ENCODE measurements at places on chromosomes 7 and 10.

- DNase-seq: peak; percentile 72
Observed at GRCh38 chr10:7258948-7259523, 151.8 kb downstream of the SFMBT2 start.

GRCh38 chr10:74011017-74011416 lies 13.1 kb downstream of the VCL start:
- DNase-seq: no peak

DNA sequence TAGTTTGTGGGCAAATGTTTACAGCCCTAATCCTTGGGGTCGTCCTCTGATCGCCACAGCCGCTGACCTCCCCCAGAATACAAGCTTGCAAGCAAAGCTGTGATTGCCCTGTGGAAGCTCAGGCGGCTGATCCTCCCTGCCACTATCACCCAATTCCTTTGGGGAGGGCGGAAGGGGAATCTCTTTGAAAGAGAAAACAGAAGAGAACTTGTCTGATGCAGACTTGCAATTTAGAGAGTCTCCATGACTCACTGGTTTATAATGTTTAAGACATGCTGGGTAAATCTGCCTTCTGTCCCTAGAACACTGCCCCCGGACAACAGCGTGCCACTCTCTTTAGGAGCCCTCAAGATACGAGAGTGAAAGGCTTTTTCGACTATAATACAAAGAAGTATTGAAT lies 75.5 kb downstream of the NRP1 start:
- DNase-seq: no peak

GRCh38 chr7:54728411-54728810 lies 30.6 kb downstream of the SEC61G start:
- DNase-seq: no peak

- no peak for DNase-seq
Observed at GRCh38 chr7:138434597-138435019, 25.5 kb upstream of the TRIM24 start.

DNA sequence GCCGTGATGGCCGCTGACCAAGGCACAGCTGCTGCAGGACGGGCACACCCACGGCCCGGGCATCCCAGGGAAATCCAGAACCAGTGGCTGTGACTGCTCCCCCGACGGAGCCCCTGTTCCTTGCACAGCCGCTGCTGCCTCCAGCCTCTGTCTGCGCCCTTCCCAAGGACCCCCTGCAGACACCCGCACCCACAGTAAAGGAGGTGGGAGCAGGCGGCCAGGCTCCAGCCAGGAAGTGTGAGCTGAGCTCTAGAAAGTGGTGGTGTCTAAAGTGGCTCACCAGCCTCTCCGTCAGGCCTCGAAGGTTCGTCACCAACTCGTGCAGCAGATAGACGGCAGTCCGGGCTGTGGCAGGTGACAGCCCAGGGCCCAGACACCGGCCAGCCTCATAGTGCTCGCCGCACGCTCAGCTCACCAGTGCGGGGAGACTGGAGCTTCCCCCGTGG lies 306.7 kb downstream of the DNAJB6 start:
- no peak for DNase-seq

DNA sequence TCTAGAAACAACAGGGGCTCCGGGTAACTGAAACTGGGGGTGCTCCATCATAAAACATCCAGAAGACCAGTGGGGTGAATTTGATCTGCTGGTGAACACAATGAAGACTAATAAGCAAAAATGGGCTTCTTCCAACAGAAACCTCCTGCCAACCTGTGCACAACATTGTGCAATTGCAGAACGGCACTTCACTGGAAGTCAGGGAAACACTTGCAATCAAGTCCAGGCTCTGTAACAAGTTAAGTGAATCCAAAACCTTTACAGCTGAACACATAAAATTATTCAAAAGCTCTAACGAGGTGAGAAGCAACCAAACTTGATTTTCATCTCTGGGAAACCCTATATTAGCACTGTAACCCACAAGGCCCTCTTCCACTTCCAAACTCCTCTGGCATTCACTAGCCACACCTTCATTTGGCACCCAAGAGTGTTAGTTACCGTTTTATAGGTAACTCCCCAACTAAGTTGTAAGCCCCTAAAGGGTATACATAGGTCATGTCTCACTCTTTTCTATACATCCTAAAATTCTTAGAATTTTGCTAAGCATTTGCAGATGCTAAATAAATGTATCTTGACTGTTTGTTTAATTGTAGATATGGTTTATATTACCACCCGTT lies 22.0 kb downstream of the IMMP2L start:
- no peak for DNase-seq

DNA sequence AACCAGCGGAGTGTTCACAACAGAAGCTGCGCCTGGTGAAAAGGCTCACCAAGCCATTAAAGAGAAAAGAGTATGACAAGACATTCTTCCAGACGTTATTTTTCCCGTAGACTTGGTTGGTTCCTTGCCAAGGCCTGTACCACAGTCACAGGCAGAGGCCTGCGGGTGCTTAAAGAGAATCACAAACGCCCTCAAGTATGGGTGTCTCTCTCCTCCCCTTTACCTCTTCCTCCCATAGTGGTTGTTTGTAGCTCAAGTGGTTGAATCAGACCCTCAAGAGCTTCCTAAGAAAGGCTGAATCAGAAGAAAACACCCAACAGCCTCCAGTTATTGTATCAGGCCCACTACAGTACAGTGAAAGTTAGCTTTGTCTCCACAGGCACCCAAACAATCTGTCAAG lies 169.0 kb downstream of the CREB5 start:
- DNase-seq: no peak

DNA sequence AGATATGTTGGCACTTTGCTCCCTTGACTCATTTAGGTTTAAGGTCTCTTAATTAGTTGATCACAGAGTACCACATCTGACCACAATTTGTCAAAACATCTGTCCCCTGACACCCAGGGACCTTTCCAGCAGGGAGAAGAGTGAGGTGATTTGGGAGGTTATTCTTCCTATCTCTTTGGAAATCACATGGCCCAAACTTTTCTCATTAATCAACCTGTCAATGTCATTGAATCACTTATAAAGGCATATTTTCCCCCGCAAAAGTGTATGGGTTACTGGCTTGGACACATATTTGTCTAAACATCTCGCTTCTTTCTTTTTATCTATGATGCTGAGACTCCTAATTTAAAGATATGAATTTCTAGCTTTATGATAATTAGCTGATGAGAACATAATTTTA lies 92.4 kb upstream of the RPA3 start:
- no peak for DNase-seq

DNA sequence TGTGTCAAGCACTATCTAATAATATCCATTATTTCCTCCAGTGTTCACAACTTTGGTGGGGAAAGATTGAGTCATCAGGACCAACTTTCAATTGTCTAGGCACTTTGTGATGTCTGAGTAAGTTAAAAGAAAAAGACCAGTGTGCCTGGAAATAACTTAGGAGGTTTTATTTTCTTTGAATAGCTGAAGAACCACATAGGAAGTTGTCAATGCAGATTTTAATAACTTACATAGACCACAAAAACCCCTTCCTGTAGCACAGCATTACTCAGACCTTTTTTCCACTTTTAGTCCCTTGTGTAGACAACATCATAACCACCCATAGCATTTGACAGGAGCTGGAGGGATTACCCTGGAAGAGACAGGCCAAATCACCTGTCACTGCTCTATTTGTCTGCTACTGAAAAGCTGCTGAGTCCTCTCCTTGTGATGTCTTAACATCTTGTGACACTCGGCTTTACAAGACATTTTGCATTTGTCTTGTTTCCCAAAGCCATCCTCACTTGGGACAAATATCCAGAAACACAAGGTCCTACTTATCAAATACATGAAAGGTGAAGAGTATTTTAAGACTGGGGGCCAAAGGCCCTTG lies 241.5 kb upstream of the PTER start:
- DNase-seq: no peak

DNA sequence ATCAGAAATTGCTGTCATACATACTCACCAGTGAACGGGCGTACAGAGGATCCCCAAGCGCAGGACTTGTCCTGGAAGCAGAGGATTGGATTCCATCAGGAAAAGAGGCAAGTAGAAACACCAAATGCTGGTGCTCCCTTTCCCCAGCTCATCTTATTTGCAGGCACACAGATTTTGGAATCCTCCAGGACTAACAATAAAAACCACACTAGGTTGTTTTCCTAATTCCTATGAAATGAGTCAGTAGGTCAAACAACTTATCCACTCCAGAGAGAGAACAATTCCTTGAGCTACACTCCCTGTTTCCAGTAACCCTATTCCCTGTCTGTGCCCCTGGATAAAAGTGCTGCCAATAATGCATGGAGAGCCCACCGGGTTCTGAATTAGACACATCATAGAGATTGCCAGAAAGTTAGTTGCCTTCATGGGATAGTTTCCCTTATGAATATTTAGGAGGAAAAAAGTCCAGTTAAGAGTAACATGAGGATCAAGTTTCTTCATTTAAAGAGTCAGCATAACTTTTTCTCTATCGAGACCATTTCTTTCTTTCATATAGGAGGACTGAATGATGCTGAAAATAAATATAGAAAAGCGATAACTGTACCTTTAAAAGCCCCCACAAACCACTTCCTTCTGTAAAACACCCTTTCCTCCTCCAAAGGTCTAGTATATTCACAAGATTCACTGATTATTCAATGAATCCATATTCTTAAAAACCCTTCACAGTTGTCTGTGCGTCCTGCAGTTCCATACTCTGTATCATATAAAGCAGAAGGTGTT lies 178.3 kb upstream of the KLF14 start:
- no peak for DNase-seq

DNA sequence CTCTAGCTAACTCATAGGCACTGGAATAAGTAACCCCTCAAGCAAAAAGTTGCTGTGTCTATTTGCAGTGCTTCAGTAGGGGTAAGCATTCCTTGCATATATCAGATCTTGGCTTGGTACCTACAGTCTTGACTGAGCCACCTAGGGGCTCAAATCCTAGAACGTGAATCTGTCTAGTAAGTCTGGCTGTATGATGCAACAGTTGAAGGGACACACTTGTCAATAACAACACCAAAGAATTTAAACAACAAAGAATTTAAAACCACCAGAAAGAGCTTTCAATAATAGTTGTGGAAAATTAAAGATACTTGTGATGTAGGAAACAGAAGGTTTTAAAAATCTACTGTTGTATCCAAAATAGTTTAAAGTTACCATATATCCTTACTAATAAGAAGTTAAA lies 65.4 kb downstream of the EBLN1 start:
- DNase-seq: no peak

GRCh38 chr7:144884896-144885295 lies 49.0 kb upstream of the TPK1 start:
- no peak for DNase-seq

DNA sequence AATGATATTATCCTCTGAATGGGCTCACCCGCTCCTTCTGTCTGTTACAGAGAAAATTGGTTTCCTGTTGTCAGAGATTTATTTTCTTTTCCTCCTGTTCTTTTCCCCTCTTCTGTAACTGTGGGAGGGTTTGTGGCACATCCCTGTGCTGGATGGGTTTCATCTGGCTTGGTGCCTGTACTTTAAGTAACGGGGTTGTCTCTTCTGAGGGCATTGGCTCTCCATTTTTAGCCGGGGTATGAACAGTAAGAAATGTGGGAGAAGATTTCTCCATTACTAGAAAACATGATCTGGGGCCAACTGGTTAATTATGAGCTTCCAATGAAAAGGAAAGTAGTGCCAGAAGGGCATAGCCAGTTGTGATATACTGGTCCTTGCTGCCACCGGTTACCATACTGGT lies 142.6 kb downstream of the SND1 start:
- DNase-seq: no peak

DNA sequence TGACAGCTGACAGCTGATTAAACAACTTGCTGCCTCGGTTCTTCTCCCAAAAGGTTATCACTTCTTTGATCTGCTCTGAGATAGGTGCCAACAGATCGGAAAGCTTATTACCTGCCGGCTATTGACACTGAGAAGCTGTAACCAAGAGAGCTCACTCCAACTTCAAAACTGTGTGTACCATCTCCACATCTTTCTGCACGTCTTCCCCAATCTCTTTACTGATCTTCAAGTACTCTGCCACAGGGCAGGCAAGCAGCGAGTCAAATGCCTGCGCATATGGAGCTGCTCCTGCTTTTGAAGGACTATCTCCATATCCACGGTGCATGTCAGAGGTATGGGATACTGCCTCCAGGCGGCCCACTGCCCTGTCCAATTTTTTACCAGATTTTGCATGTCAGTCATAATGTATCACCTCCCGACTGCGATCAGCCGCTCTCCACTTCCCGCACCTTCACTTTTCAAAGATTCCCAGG lies 352 bp upstream of the ZNF485 start:
- no peak for DNase-seq

DNA sequence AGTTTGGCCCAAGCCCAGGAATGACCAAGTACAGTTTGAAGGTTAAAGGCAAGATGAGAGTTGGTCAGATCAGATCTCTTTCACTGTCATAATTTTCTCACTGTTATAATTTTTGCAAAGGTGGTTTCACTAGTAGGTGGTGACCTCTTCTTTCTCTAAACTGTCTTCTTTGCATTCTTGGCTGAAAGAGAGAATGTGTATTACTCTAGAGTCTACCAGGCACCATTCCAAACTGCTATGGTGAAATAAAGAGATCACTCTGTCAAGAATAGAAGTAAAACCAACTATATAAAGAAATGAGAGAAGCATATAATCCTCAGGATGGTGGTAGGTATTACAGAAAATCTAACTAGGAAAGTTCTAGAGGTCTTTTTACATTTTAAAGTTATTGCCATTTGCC lies 72.7 kb downstream of the DYNC1I1 start:
- no peak for DNase-seq

DNA sequence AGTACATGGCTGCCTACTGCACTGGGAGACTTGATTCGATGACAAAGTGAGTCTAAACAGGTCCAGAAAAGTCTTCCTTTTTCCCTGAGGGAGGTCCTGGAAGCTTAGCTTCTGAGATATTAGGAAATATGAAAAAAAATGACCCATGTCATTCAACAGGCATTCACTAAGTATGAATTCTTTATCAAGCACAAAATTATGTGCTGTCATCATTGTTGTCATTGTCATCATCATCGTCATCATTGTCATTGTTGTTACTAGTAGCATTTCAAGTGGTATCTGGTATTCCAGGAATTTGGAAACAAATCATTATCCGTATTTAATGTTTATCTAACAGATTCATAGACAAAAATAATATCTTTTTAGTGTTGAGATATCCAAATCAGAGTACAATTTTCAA lies 49.7 kb upstream of the HECTD2 start:
- DNase-seq: no peak

GRCh38 chr10:13414855-13415254 lies 66.8 kb upstream of the SEPHS1 start:
- DNase-seq: no peak

- DNase-seq: no peak
Observed at GRCh38 chr7:135177028-135177696, 6.7 kb upstream of the CYREN start.

GRCh38 chr7:30032310-30033125 lies 4.3 kb downstream of the PLEKHA8 start:
- no peak for DNase-seq

GRCh38 chr10:103668351-103669242 lies 175.1 kb downstream of the NEURL1 start:
- no peak for DNase-seq

GRCh38 chr7:70237831-70238575 lies 639.7 kb downstream of the AUTS2 start:
- no peak for DNase-seq

- no peak for DNase-seq
Observed at GRCh38 chr10:126147866-126148587, 240.2 kb downstream of the ADAM12 start.

- no peak for DNase-seq
Observed at GRCh38 chr10:72245949-72246525, 27.7 kb upstream of the DDIT4 start.

GRCh38 chr10:22722626-22723169 lies 8.3 kb upstream of the PIP4K2A start:
- DNase-seq: no peak

Measured in activated naive CD8-positive, alpha-beta T cell treated with anti-CD3 and anti-CD28 coated beads, Interleukin-2, amount 50 U/mL, for 24 hours (primary cell).